Activated T-cell treated with anti-CD3 and anti-CD28 coated beads, Interleukin-2, amount 50 U/mL, for 4 hours (primary cell): ENCODE measurements at places on chromosomes 1 and 21. TPM values are rescaled to one million over a fixed set of nuclear protein-coding genes. Genes with fewer than 3 reads are reported as not detected.

ROR1 gene
- 0.08 TPM for total RNA-seq

ENO1 gene
- 4,068 TPM for total RNA-seq

PADI3 gene
- total RNA-seq, result not detected

DNA sequence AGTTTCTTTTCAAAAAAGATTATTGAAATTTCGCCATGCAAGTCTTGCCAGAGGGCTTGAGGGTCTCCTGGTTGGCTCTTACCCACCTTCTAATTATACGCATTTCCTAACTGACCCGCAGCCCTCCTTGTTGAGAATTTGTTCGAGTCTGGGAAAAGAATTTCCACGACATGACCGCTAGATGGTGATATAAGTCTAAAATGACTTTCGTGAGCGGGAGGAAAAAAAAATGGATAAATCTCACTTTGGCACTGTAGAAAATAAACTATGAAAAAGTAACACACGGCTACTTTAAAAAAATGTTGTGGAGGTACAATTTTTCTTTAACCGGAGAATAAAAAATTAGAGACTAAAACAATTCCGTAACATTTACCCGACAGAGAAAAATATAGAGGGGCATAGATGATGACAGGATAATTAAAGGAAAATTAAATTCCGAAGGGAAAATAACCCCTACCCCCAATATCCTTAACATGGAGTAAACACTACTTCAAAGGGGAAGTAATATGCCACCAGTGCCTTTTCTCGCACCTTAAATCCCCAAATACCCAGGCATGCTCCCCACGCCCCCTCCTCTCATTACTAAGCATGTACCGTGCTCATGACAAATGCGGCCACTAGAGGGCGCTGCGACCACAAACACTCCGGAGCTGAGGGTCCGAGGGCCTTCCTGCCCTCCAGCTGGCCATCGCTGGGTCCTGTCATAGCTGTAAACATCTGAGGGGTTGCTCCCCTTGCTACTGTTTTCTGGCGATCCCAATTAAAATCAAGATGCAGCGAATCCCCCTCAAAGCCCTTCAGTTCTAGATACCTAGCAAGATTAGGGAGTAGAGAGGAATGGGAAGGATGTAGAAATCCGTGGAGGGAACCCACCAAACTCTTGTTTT is 266.9 kb downstream of the ASTN1 start:
- DNase-seq, result no peak

DNA sequence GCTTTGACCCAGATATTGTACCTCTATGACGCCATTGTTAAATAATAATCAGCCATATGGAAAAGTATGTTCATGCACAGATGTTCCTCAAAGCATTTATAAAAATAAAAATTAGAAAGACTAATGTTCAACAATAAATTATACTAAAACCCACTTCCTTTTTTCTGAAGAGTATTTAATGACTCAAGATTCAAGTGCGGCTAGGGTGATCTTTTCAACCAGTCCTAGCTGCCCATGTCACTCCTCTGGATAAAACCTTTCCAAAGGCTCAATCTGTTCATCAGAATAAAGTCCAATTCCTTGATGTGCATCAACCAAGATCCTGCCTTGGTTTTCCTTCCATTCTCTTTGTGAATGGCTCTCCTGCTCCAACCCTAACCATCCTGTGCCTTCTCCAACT is 292.0 kb downstream of the VAV3 start:
- no peak for DNase-seq

DNA sequence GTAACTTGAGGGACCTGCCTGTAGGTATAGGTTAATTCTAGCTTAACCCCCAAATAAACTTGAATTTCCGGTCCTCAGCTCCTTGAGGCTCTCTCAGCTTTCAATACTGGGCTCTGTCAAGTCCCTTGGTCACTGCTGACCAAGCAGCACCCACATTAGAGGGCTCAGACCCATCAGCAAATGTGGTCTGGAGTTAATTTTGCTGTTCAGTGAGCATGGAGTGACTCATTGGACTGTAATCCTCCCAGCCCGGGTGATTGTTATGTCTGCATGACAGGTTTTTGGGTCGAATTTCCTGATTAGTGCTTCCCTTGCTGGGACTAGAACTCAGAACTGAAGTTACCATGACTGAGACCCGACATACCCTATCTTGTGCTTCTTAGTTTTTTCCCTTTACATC is 130.6 kb downstream of the URB2 start:
- no peak for DNase-seq

GRCh38 chr1:77347646-77348045 is 65.8 kb downstream of the AK5 start:
- DNase-seq, result no peak

- DNase-seq, result no peak
Observed at GRCh38 chr1:241356519-241357365, at the start of gene RGS7. Gene RGS7, minus strand, starts transcription at chr1:241357205.

DNA sequence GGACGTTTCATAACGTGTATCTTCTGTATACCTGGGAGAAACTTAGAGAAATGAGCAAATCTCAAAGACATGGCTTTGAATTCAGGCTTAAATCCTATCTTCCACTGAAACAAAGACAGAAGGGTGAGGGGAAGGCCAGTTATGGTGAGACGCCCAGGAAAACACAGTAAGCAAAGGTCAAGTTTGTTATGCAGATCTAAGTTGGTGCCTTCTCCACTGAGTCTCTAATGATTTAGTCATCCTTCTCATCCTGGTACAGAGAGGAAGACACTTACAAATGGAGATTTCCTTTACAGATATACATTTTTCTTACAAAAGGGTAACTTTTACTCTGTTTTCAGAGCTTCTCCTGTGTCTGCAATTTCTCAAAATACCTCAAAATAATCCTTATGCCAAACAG is 64.4 kb downstream of the MAP3K7CL start:
- DNase-seq, result no peak

DNA sequence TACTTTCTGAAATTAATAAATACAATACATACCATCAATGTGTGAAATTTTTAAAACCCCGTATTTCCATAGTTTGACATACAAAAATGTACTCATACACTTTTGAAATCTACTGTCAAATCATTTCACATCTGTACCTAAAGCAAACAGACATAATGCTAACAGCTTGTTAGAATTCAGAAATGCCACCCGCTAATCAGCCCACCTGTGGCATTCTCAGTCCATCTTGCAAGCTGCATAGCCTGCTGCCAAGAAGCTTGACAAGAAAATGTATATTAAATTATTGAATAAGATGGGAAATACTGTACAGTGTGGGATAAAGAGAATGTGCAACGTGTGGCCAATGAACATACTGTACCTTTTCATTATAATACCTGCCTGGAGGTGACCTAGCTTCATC is 55.1 kb downstream of the ZBTB18 start:
- no peak for DNase-seq

GRCh38 chr1:44947774-44948311 is 38.6 kb downstream of the EIF2B3 start:
- no peak for DNase-seq

DNA sequence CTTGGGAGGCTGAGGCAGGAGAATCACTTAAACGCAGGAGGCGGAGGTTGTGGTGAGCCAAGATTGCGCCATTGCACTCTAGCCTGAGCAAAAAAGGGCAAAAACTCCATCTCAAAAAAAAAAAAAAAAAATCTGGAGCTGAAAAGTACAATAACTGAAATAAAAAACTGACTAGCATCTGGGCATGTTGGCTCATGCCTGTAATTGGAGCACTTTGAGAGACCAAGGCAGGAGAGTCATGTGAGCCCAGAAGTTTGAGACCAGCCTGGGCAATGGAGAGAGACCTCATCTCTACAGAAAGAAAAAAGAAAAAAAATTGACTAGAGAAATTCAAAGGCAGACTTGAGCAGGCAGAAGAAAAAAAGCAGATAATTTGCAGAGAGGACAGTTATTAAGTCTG is 18.1 kb downstream of the CLDN19 start:
- DNase-seq, result no peak

DNA sequence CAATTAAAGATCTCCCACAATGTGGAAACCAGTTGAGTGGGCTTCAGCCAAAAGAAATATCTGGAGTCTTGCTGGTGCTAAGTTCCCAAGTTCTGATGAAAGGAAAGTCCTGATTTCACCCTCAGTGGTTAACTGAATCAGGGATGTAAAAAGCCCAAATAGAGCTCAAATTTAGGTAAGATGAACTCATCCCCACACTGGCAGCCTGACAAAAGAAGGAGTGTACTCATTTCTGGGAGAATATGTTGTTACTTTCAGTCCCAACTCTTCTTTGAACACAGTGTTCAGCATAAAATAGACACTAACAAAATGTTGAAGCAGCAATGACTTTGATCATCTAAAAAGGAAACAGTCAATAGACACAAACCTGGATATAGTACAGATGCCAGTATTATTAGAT is 91.7 kb downstream of the CHRM3 start:
- no peak for DNase-seq

GRCh38 chr1:145545055-145545454 is 62.7 kb upstream of the GPR89A start:
- no peak for DNase-seq

GRCh38 chr21:19767546-19767945 is 1230.7 kb upstream of the NCAM2 start:
- DNase-seq, result no peak
